ENCODE measurements at places on chromosomes 11 and 22. TPM values are rescaled to one million over a fixed set of nuclear protein-coding genes. Genes with fewer than 3 reads are reported as not detected.

The ATG16L2 gene
- total RNA-seq = 99.5 TPM

The ZBED4 gene
- 18.9 TPM for total RNA-seq

GRCh38 chr22:26547426-26547825 lies 35.2 kb upstream of the TFIP11 start:
- DNase-seq = no peak

- DNase-seq = no peak
Measured at GRCh38 chr22:47160781-47161520, 398.5 kb downstream of the TBC1D22A start.

GRCh38 chr11:98090861-98091505 lies 929.8 kb upstream of the CNTN5 start:
- no peak for DNase-seq

GRCh38 chr11:79237703-79238102 lies 203.1 kb downstream of the TENM4 start:
- no peak for DNase-seq

DNA sequence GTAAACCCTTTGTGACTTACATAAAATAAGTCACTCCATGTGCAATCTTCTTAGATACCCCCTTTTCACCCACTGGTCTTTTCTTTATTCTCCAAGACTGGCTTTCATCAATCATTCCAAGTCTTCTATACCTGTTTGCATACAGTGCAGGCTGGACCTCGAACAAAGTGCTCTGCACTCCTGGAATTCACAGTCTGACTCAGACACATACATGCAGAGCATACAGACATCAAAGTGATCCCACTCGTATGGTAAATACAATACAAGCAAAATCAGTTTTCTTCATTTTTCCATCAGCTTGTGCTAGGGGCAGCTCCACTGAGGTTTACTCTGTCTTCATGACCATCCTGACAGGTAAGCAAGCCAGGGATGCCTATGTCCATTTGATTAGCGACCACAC lies 16.8 kb upstream of the TMPRSS5 start:
- DNase-seq = no peak

DNA sequence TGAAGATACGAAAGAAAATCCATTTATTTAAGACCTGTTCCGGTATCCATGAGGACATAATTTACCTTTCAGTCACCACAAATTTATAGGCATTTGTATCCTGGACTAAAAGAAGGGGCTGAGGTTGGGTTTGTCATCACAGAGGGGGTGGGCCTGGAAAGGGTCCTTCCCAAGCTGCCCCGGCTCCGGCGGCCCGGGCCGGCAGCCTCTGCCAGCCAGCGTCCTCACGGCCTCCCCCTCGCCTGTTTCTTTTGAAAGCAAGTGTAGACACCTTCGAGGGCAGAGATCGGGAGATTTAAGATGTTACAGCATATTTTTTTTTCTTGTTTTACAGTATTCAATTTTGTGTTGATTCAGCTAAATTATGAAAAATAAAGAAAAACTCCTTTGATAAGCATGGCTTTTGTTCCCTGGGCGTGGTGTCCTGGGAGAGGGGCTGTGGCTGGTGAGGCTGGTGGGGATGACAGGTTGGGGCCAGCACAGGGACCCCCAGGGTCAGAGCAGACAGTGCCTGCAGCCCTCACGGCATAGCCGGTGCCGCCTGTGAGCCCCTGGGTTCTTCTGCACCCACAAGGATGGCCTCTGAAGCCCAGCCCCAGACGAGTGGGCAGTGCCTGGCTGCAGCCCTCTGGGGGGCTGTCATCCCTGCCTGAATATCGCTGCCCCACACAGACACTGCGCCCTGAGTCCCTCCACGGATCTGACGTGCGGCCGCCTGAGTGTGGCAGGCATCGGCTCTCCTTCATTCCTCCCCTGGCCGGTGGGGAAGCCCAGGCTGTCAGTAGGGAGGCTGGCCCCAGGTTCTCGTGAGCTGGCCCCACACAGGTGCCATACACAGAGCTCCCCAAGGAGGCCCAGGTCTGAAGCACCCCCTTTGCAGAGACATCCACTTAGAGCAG lies 1075.9 kb downstream of the BRD1 start:
- DNase-seq = no peak

- no peak for DNase-seq
Measured at GRCh38 chr11:67606093-67606491, 644 bp upstream of the NDUFV1 start.

- no peak for DNase-seq
Measured at GRCh38 chr11:71935338-71935925, 6.6 kb downstream of the RNF121 start.

- no peak for DNase-seq
Measured at GRCh38 chr22:21796863-21797262, 61.3 kb upstream of the YPEL1 start.

DNA sequence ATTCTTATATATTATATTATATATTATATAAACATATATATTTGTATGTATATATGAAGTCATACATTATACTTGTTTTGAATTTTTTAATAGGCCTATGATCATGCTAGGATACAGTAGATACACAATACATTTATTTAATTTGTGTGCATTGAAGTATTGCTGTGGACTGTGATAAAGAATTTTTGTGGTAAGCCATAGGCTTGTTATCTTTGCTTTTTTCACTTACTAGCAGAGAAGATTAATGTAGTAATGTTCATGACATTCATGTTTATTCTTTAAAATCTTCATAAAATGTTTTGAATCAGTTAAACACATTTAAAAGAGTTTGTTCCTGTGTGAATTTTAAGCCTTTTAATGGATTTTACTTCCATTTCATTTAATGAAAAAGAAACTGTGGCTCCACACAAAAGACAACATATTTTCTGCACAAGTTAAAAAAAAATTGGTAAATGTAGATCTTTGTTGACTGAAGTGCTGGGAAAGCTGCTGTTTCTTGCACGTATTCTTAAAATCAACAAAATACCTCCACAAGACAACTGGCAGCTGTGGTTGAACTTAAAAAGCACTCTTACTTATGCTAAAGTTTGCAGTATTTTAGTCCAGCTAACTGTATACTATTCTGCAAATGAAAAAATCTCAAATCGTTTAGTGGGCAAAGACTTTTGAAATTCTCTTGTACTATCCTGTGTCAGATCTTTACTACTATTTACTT lies 156.2 kb downstream of the TMEM135 start:
- DNase-seq = no peak

DNA sequence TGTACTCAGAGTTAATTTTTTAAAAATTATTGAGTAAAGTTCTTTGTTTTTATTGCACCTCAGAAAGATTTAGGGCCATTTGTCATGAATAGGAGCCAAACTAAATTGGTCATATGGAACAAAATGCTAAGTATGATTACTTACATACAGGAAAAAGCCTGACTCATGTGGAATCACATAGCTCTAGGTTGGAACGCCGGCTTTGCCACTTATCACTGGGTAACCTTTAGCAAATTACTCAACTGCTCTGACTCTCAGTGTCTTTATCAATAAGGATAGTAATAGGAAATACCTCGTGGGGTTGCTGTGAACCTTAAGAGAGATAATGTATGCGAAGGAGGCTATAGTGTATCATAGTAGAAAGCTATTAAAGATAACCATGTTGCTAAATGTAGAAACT lies 638.5 kb downstream of the NELL1 start:
- DNase-seq = no peak

- DNase-seq = no peak
Measured at GRCh38 chr22:28025866-28026575, 107.0 kb upstream of the PITPNB start.

- DNase-seq = no peak
Measured at GRCh38 chr11:116309446-116309845, 463.3 kb downstream of the BUD13 start.

- no peak for DNase-seq
Measured at GRCh38 chr11:44849922-44850321, 100.8 kb downstream of the TP53I11 start.

Data from naive thymus-derived CD4-positive, alpha-beta T cell (primary cell).